ENCODE measurements at places on chromosomes 2 and 18.

GRCh38 chr2:99442837-99443236 is 47.0 kb downstream of the REV1 start:
- no peak for DNase-seq

DNA sequence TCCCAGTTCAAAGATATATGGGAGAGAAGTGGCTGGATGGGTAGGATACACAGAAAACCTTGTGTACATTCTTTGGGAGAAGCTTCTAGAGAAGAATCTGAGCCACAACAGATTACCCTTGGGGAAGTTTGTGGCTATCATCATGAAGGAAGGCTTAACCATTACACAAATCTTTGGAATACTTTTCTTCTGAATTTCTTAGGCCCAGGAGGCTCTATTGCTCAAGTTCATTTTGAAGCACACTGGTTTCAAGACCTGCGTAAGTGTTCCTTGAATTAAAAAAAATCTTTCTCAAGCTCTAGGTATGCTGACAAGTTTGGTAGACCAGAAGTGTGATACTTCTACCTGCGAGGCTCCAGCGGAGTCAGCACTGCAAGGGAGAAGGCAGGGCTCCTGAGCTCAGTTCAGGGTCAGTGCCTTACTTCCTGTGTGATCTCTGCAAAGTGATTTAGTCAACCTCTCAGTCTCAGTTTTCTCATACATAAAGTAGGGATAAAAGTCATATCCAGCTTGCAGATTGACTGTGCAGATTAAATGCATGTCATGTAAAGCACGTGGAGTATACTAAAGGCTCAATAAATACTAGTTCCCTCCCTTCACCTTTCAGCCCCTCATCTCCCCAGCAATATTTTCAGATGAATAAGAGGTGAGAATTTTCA is 438.6 kb downstream of the DLGAP1 start:
- DNase-seq, result no peak

GRCh38 chr2:227821043-227821942 is 7.7 kb downstream of the CCL20 start:
- no peak for DNase-seq

GRCh38 chr2:143974262-143974661 is 545.7 kb downstream of the ZEB2 start:
- DNase-seq, result no peak

- no peak for DNase-seq
Observed at GRCh38 chr2:163417596-163418337, 318.0 kb downstream of the FIGN start.

- DNase-seq, result no peak
Observed at GRCh38 chr2:144998435-144998834, 478.5 kb upstream of the ZEB2 start.
